ENCODE measurements at places on chromosomes 11 and 22.

DNA sequence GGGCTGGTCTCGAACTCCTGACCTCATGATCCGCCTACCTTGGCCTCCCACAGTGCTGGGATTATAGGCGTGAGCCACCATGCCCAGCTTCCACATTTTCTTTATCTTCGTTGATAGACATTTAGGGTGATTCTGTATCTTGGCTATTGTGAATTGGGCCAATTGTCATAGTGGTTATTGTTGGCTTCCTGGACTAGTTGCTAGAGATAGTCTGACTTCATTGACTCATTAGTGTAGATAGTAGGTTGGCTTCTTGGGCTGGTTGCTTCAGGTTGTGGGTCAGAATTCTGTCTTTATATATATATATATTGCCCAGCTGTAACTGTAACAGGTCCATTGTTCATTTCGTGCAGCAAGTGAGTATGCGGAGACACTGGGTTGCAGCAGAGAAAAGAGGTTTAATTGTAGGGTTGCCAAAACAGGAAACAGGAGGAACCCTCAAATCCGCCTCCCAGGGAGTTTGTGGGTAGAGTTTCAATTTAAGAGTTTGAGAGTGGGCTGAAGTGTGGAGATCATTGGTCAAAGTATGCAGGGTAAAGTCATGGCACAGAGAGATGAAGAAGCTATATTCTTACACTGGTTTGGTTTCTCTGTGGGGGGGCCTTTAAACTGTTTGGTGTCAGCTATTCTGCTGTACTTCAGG, 22.0 kb downstream of the ATG13 start:
- no peak for DNase-seq

DNA sequence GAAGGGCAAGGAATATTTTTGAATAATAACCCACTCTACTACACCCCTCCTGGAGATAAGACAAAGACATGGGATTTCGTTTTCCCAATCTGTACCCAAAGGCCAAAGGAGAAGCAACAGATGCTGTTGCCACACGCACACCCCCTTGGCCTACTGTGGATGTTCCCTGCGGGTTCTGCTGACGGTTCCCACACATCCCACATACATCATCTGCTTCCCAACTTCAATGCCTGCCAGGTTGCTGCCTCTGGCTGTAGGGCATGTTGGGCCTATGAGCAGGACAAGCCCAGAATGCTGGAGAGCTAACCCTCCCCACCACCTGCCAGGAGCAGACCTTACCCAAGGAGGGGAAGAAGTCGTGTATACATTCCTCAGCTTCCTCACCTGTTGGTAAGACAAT, 13.6 kb upstream of the RBFOX2 start:
- DNase-seq: no peak

DNA sequence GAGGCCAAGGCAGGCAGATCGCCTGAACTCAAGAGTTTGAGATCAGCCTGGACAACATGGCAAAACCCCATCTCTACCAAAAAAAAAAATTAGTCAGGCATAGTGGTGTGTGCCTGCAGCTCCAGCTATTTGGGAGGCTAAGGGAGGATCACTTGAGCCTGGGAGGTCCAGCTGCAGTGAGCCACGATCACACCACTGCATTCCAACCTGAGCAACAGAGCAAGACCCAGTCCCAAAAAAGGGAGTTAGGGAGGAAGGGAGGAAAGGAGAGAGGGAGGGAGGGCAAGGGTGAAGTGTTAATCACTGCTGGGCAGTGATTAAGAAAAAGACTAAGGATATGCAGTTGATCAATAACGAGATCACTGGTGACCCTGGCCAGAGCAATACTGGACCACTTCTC, 56.0 kb upstream of the APOA1 start:
- no peak for DNase-seq

DNA sequence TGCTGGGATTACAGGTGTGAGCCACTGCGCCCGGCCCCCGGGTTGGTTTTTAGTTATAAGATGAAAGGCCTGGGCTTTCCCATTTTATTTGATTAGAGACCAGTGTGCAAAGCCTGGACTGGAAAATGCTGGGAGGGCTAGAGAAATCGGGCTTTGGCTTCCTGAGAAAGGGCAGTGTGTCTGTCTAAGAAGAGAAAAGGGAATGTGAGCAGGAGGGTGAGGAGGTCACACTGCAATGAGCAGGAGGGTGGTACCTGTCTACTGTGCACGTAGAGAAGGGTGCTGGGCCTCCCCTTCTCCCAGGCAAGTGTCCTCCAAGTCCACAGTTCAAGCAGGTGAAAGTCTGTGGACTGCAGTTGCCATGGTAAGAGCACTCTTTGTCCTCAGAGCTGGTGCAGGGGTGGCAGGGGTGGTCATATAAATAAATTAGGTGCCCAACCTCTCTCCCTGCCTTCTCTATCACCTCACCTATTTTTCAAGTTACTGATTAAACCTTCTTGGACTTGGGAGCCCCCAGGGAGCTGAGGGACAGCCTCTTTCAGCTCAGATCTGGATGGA, 30.8 kb downstream of the SLC5A1 start:
- no peak for DNase-seq

- no peak for DNase-seq
Measured at GRCh38 chr11:74462631-74463030, 4.7 kb downstream of the KCNE3 start.

- DNase-seq: no peak
Measured at GRCh38 chr11:98512938-98513337, 507.8 kb upstream of the CNTN5 start.

GRCh38 chr22:26554956-26555355, 35.0 kb downstream of the TPST2 start:
- no peak for DNase-seq

DNA sequence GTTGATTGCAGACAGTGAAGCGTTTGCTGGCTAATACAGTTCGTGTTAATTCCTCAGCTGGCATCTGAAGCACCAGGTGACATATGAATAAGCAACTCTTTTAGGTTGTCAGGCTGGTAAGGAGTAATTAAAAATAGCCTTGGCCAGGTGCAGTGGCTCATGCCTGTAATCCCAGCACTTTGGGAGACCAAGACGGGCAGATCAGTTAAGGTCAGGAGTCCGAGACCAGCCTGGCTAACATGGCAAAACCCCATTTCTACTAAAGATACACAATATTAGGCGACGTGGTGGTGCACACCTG, 74.9 kb downstream of the CECR2 start:
- no peak for DNase-seq

GRCh38 chr11:62140304-62141110, 16.7 kb downstream of the INCENP start:
- DNase-seq: no peak

DNA sequence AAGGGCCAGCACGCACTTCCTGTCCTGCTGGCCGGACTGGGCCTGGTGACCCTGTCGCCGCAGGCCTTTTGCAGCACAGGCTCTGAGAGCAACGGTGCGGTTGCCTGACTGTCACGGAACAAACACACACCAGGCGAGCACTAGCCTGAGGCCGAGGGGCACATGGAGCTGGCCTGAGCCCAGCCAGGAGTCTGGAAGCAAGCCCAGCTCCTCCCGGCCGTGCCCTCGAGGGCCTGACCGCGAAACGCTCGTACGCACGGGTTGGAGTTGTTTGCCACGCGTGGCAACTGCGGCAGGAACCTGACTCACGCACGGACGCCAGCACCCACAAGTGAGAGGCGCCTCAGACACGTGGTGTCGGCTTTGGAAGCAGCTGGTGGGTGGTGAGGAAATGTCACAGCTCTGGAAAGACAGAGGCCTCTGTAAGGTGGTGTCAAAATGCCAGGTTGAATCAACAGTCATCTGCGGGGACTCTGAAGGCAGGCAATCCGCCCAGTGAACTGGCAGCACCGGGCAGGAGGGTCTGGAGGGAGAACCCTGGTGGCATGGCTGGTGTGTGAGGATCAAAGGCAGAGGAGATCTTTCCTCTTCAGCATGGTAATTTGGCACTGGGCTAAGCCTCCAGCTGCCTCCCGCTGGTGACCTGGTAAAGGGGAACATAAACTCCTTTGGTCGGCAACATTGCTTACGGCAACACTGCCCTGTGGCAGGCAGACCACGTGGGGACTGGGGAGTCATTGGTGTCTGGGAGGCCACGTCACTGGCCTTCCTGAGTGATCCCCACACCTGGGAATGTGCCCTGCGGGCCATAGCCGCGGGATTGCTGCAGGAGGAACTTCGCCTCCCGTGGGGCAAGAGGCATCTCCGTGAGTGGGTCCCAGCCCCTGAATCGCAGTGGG, 15.3 kb upstream of the IL17REL start:
- DNase-seq: no peak

GRCh38 chr11:98565311-98565710, 455.4 kb upstream of the CNTN5 start:
- no peak for DNase-seq

GRCh38 chr11:126719740-126720139, 280.8 kb downstream of the KIRREL3 start:
- no peak for DNase-seq

- no peak for DNase-seq
Measured at GRCh38 chr11:60336767-60337391, 9.8 kb downstream of the MS4A6E start.

DNA sequence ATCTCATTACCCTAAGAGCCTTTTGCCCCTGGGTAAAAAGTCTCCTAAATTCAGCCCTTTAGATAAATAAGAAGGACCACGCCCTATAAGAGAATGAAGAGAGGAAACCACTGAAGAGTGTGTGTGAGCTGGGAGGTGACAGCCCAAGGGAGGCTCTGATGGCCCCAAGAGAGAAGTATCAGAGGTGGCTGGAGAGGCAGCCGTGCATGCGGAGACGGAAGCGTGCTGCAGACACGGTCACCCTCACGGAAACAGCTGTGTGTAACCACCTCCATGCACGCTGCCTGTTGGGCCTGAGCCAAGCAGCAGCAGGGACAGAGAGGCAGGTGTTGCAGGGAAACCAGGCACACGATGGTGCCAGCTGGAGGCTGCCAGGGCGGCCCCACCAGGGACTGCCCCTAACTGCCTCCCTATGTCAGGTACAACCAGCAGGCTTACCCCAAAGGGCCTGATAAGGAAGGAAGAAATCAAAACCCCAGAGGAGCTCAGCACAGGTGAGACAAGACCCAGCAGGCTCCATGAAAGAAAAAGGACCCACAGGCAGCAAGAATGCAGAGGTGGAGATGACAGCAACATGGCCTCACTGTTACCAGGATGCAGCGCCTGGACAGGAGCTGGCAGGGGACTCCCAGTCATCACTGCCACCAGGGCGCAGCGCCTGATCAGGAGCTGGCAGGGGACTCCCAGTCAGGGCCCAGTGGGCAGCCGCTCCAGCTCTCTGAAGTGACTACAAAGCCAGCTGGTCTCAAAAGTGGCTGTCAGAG, 7.8 kb downstream of the LARGE2 start:
- no peak for DNase-seq

DNA sequence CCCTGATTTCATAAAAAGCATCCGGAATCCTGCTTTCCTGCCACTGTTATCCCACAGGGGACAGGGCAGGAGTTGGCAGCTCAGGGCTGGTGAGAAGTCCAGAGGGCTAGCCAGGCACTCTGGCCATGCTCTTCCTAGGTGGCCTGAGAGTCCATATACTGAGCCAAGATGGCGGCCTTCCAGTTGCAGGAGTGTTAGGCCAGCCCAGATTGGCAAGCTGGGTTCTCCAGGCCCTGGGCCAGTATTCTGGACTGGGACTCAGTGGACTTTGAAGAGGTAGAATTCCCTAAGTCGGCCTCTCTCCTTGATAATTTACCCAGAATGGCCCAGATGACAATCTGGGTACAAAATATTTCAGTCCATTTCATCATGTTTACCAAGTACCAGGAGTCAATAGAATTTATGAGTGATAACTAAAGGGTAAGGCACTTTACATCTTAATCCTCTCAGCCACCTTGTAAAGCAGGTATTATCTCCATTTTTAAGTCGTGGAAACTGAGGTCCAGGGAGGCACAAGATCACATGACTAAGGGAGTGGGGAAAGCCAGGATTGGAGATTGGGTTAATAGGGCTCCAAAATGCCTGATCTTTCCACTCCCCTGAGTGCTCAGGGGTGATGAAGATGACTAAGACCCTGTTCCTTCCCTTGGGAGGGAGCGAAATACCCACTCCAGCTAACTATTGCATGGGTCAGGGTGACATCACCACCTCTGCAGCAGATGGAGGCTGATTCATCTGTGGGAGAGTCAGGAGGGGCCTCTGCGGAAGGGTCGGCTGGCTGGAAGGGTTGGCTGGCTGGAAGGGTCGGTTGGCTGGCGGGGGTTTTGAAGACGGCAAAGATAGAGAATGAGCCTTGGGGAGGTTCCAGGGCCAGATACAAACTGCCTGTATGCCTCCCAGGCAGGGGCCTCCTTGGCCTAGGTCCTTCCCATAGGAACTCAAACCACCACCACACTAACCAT, 1.2 kb upstream of the MICALL1 start:
- no peak for DNase-seq

- no peak for DNase-seq
Measured at GRCh38 chr22:47695176-47695575, 932.7 kb downstream of the TBC1D22A start.

DNA sequence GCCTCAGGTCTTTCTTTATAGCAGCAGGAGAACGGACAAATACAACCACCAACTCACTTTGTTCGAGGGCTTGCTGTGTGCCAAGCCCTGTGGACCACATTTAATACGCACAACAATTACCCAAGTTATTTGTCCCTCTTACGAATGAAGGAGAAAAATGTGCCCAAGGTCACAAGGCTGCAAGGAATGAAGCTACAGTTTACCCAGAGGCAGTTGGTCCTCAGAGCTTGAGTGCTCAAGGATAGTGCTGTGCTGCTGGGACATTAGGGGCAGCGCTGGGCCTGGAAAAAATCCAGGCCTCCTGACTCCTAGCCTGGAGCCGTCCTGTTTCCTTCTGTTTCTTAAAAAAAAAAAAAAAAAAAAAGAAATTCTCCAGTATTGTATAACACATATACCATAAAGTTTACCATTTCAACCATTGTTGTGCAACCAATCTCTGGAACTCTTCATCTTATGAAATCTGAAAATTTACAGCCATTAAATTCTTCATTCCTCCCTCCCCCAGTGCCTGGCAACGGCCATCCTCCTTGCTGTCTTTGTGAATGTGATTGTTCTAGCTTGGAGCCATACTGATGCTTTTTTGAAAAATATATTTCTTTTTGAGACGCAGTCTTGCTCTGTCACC, 1.0 kb upstream of the C11orf86 start:
- no peak for DNase-seq

DNA sequence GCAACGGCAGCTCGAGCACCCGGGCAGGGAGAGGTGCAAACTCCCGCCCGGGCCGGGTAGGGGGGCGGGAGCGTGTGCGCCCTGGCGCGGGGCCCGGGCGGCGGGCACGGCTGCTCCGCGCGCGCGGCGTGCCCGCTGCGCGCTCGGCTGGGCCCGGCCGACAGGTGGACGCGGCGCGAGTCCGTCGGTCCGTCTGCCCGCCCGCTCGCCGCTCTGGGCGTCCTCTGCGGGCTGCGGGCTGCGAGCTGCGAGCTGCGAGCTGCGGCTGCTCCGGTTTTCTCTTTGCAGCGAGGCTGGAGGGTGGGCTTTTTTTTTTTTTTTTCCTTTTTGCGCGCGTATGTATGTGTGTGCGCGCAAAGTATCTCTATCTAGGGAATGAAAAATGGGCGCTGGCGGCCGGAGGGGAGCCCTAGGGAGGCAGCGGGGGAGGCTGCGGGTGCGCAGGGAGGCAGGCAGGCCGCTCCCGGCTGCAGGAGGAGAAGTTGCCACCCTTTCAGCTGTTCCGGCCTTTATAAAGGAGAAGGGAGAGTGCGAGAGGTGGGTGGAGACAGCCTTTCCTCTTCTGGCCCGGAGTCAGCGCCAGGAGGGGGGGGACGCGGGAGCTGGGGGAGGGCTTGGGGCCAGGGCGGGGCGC, at the start of gene PDGFB:
Gene PDGFB, minus strand, starts transcription at position 487 of the 634 bp plus-strand sequence. CDS start 1,019 bp downstream, outside the sequence.
- DNase-seq: no peak
